CD4-positive, alpha-beta T cell treated with Interleukin-2 at 100 ng/mL for 4 hours (primary cell): ENCODE measurements at places on chromosomes 5 and 9.

GRCh38 chr5:33631139-33631538 is 190.4 kb downstream of the TARS1 start:
- no peak for DNase-seq

GRCh38 chr5:34867660-34868059 is 28.7 kb downstream of the TTC23L start:
- no peak for DNase-seq

GRCh38 chr5:125558466-125558865 is 812.0 kb upstream of the ZNF608 start:
- no peak for DNase-seq

GRCh38 chr5:178469975-178470759 is 120.0 kb downstream of the COL23A1 start:
- DNase-seq: no peak

GRCh38 chr9:75440914-75441313 is 352.6 kb downstream of the OSTF1 start:
- DNase-seq: no peak
